ENCODE measurements at places on chromosomes 3 and 15. TPM values are rescaled to one million over a fixed set of nuclear protein-coding genes. Genes with fewer than 3 reads are reported as not detected.
A peak's percentile ranks its signal among the peaks of the same experiment; 100 is the strongest.

DNA sequence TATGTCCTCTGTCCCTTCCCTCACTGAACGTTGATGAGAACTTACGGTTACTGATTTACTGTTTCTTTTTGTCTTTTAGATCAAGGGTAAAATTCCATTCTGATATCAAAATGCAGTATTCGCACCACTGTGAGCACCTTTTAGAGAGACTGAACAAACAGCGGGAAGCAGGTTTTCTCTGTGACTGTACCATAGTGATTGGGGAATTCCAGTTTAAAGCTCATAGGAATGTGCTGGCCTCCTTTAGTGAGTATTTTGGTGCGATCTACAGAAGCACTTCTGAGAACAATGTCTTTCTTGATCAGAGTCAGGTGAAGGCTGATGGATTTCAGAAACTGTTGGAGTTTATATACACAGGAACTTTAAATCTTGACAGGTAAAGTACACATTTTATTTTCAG, 990 bp downstream of the MYNN start:
- DNase-seq: no peak

DNA sequence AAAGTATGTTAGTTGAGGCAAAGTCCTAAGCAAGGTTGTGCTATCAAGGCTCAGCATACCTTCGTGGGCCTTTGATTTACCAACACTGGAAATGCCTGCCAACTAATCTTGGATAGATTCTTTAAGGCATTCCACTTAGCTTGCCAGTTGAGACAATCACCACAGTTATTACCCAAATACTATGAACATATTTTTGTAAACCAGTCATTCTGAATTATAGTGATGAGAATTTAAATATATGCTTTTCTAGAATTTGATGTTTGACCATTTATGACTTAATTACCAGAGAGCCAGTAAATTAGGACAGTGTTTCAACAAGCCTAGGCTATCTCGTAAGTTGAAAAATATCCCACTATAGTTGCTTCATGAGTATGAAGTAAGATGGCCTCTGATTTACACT, 15.5 kb downstream of the TRIM59 start:
- no peak for DNase-seq

DNA sequence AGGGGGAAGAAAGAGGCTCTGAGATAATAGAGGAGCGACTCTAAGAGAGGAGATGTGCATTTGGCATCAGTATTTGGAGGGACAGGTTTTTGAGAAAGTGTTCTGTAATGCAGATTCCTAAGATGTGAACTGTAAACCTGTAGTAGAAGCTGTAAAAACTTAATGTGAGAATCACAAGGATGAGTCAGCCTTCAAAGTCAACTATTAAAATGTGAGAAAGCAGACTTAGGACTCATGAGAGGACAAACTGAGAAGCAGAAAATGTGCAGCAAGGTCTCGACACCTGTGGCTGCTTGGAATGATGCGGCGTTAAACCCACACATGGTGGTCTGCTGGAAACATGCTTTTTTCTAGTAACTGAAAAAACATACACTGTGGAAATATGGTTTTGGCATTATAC, 36.0 kb downstream of the USP13 start:
- DNase-seq: no peak

PPM1M gene
- total RNA-seq: 100 TPM

- no peak for DNase-seq
Observed at GRCh38 chr3:142693136-142693853, 30.5 kb upstream of the TRPC1 start.

GRCh38 chr3:71997066-71997653, 212.2 kb upstream of the PROK2 start:
- DNase-seq: no peak

DNA sequence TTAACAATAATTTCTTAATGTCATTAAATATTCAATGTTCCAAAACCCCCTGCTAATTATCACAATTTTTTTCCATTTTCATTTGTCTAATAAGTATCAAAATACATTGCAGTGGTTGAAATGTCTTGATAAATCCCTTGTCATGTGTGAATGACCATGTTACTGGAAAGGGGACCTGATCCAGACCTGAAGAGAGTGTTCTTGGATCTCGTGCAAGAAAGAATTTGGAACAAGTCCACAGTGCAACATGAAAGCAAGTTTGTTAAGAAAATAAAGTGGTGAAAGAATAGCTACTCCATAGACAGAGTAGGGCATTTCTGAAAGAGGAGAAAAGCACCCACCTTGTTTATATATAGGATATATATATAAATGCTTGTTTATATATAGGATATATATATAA, 10.4 kb upstream of the SELENOK start:
- no peak for DNase-seq

GRCh38 chr3:94171954-94172353, 109.1 kb downstream of the NSUN3 start:
- DNase-seq: no peak

GRCh38 chr15:27851858-27852210, 247.3 kb downstream of the OCA2 start:
- no peak for DNase-seq

DNA sequence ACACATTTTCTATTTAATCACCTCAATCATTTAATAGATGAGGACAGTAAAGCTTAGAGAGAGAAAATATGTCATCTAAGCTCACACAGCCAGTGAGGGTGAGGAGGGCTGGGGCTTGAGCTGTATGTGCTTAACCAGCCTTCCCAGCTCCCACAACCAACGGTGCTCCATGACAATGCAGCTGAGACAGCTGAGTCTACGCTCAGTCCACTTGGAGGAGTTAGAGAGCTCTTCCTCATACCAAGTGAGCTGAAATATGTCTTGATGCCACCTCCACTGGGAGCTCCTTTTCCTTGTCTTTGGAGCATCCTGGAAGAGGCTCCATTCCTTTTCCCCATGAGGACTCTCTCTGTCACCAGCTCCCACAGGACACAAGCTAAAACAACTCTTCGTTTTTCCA, 9.3 kb downstream of the HOMER2 start:
- no peak for DNase-seq

DNA sequence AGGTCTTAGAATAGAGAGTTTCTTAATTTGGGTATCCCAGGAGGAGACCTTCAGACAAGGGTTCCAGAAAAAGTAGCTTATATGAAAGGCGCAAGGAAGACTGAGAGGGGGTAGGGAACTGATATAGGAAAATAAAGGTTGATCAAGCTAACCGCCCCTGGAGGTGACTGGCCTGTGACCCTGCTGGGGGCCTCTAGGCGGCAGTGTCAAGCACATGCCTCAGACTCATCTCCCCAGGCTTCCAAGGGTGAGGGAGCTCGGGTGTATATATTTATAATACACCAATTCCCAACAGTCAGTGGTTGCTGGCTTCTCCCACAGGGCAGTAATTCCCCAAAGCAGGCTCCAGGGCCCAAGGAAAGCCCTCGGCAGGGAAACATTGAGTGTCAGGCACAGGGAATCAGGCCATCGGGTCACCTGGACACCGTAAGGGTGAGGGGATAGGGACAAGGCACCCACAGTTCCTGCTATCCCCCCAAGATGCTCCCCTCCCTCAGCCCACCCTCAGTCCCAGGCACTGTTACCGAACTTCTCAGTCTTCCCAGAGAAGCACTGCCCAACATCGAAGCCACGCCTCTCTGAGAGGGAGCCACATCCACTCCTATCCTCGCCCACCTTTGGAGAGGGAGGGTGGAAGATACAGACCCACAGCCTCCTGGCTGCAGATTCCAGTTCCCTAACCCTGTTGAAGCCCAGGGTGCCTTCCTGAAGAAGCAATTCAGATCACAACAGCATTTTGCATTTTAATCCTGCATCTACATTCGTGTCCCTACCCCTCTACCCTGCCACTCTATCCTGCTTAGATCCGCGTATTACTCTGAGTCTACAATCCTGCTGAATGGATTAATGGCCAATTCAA, 19.5 kb upstream of the CAV3 start:
- peak; percentile 10 for DNase-seq

KCNH8 gene
- not detected for total RNA-seq

- no peak for DNase-seq
Observed at GRCh38 chr3:79067734-79068133, 700.1 kb downstream of the ROBO1 start.

DNA sequence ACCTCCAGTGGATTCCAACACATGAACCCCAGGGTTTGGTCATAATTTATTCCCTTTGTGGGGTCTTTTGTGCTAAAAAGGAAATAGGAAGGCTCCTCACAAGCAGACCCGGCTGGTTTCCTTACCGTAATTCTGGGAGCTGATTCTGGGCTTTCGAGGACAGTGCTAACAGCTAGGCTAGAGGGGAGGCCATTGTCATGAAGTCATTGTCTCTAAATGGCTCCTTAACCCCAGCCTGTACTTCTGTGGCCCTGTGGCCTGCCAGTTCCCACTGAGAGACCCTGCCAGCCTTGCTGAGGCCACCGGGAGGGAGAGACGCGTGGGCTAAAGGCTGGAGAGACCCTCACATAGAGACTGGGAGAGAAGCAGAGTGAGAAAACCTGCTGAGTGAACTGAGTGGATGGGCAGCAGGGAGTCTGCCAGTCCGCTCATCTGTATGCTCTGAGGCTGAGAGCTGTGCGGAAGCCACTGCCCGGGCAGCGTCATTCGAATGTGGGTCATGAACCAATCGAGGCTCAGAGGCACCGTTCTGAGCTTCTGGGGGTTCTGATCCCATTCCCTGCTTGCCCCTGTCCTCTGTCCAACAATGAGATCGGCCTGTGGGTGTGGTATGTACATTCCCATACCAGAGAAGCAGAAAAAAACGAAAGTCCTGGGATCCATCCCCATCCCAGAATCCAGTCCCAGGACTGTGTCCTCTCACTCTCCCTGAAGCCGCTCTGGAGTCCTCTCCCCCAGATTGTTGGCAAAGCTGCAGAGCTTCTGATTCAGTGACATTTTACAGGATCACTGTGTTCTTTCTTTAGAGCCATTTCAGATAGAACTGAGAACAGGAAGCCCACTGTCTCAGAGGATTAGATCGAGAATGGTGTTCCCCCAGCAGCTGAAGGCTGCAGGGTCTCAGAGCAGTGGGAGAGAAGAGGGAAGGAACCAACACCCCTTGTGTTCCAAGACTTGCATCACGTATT, 21.3 kb upstream of the DGKG start:
- DNase-seq: no peak

DNA sequence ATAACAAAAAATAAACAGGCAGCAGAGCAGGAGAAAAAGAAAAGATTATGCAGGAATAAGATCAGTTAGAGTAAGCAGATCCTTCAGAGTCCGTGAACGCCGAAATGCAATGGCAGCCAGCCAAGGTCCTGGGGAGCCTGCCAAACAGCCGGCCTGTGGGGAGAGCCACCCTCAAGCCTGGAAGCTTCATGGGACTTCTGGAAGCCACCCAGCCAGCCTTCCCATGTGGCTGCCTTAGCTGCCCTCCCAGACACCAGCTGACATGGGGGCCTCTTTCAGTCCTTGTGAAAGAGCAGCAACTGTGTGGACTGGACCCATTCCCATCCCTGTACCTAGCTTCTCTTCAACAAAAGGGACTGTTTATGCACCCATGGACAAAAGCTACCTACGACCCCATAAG, 64.9 kb upstream of the RAD18 start:
- no peak for DNase-seq

- no peak for DNase-seq
Observed at GRCh38 chr3:179046497-179047353, 24.9 kb downstream of the ZMAT3 start.

SUCNR1 gene
- total RNA-seq: not detected

- no peak for DNase-seq
Observed at GRCh38 chr3:104385421-104385820, 981.3 kb upstream of the ALCAM start.

KBTBD13 gene
- total RNA-seq: not detected

TUSC7 gene
- not detected for total RNA-seq

TTLL13 gene
- 0.20 TPM for total RNA-seq

GRCh38 chr15:86483936-86484335, 404.3 kb downstream of the AGBL1 start:
- no peak for DNase-seq

DNA sequence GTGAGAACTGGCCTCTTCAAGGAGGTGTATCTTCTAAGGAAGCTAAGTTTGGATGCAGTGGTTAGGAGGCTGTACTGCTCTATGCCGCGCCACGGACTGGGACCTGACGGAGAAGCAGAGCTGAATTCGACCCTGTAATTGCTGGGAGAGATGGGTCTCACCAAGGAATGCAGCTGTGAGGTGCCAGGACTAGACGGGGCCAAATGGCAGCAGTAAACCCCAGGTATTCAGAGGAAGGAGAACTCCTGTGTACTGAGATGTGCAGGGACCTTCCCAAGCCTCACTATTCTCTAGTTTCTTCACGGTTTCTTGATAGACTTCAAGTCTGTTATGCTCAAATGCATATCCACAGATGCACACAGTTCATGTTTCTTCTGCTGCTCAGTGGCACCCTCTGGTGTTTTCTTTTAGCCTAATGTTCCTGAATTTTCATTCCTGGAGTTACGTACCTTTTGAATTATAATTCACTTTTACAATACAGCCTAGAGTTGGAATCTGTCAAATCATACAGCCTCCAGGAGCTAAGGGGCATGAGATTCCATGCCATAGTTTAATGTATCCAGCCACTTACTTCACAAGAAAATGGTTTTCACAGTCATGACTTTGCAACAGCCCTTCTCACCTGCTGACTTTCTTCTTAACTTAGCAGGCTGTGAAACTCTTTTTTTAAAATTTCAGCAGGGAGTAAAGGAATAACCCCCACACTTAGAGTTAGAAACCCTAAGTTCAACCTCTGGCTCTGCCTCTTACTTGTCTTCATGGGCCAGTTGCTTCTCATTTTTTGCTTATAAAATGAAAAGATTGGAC, 61.8 kb downstream of the GLDN start:
- DNase-seq: no peak

- DNase-seq: no peak
Observed at GRCh38 chr15:67720556-67721175, 104.6 kb upstream of the SKOR1 start.

GASK1A gene
- total RNA-seq: not detected

All from activated CD8-positive, alpha-beta T cell treated with anti-CD3 and anti-CD28 coated beads for 36 hours (primary cell).